ENCODE measurements at places on chromosomes 5 and 9.

- no peak for DNase-seq
These were observed 350.8 kb downstream of the ENC1 start for GRCh38 chr5:74289691-74290090.

GRCh38 chr5:141477815-141478214 is 2.0 kb downstream of the PCDHGC3 start:
- no peak for DNase-seq

- no peak for DNase-seq
These were observed 12.8 kb upstream of the RPS23 start for GRCh38 chr5:82290908-82291307.

DNA sequence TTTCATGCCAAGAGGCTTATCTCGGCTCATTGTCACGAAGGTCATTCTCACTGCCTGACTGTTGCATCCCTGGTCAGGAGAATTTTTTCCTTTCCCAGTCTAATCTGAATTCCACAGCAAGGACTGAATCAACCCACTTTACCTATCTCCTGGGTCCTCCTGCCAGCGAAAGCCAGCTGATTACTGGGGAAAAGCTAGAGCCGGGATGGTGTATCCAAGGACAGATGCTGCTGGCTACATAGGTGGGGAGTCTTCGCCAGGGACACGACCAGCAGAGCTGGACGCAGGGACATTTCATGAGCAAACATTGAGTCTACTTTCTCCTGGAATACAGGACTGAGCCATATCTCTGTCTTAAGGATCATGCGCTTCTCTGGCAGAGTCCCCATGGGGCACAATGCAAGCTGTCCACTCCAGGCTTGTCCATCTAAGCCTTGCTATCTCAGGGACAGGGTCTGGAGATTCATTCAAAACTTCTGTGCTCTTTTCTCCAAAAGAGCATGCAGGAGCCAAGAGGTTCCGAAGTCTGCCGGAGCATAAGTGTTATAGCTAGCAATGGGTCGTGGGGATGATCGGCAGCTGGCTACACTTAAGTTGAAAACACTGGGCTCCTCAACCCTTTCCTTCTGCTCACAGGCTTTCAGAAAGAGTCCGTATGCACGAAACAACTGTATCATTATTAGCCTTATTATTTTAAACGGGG is 6.5 kb upstream of the HAND1 start:
- DNase-seq, result no peak

DNA sequence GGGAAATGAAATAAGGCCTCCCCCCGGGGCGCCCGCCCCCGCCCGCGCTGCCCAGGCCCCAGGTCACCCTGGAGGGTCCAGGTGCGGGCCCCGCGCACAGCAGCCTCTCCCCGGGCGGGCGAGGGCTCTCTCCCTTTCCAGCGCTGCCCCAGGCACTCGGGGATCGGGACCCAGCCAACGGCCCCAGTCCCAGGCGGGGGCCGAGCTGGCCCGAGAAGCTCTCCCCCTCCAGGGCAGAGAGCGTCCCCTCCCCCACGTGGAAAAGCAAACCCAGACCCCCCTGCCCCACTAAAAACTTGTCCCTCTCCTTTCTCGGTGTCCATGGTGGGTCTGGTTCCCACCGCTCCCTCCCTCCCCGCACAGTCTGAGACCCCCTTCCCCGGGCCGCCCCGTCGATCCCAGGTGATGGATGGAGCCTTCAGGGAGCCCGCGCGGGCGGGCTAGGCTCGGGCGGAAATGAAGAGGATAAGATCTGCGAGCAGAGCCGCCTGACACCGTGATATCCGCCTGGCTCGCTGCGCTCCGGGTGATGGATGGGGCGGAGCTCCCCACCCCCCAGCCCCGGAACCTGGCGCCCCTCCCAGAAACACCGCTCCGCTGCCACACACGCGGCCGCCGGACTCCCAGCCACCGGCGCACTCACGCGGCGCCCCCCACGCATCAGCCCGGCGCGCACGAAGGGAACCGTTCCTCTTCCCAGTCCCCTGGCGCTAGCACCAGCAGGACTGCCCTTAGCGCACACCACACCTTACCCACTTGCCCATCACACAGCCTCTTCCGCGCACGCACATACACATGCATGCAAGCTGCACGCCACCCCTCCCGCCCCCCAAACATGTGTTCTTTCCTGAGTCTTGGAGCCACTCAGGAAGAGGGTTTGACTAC is 81.7 kb upstream of the ZBTB43 start:
- no peak for DNase-seq

GRCh38 chr9:114169952-114170770 is 14.8 kb downstream of the COL27A1 start:
- DNase-seq, result no peak

- DNase-seq, result no peak
These were observed 411.1 kb upstream of the MPDZ start for GRCh38 chr9:13690595-13690994.

DNA sequence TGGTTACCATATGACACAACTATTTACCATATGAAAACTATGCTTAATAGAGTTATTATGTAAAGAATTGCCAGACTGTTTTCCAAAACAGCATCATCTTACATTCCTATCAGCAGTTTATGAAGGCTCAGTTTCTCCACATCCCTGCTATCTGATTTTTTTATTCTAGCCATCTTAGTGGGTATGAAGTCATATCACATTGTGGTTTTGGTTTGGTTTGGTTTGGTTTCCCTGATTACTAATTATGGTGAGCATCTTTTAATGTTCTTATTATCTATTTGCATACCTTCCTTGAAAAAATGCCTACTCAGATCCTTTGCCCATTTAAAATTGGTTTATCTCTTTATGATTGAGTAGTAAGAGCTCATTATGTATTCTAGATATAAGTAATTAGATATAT is 199.4 kb upstream of the NFIL3 start:
- no peak for DNase-seq

DNA sequence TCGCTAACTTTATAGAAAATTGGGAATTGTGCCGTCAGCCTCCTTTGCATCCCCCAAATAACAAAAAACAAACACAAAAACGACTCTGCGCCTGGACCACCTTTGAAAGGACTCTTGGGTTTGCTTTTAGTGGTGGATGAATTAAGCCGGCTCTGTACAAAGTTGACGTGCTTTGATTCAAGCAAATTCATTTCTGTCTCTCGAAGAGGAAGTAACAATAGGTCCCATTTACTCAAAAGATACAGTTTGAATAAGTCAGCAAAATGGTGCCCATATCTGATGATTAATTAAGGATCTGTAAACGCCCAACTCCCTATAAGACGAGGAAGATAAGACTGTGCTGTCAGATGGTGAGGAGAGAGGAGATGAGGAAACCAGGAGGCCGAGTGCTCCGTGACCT is 67.8 kb downstream of the AK8 start:
- no peak for DNase-seq

- peak; percentile 77 for DNase-seq
These were observed 338.7 kb downstream of the NPR3 start for GRCh38 chr5:33049842-33050241.

DNA sequence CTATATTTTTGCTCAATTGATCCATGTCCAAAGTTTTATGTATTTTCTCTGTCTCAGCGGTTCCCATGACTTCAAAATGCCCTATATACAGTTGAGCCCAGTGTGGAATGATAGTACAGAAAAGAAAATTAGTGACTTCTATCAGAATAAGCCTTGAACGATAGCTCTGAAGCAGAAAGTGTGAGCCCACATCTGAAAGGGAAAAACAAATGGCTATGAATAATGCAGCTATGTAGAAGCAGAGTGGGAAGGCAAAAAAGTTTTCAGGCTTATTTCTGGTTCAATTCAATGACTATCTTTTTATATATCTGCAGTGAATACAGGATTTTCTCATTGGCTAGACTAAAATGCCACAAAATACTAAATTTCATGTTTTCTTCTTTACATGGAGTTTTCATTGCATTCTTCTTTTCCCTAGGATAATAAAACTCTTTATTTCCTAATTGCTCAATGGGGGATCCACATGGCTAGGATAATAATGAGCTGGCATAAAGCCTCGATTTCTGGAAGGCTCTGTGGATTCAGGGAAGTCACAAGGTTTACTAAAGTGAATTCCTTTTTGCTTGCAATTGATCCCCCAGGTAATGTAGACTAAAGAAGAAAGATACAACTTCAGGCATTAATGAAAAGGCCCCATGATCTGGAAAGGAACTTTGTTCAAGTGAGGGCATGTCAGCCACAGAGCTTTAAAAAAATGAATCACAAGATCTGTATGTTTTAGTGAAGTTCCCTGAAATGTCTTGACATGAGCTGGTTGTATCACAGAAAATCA is 377.0 kb upstream of the RIOK2 start:
- no peak for DNase-seq

GRCh38 chr9:128249908-128250838 is 25.6 kb downstream of the GOLGA2 start:
- no peak for DNase-seq

DNA sequence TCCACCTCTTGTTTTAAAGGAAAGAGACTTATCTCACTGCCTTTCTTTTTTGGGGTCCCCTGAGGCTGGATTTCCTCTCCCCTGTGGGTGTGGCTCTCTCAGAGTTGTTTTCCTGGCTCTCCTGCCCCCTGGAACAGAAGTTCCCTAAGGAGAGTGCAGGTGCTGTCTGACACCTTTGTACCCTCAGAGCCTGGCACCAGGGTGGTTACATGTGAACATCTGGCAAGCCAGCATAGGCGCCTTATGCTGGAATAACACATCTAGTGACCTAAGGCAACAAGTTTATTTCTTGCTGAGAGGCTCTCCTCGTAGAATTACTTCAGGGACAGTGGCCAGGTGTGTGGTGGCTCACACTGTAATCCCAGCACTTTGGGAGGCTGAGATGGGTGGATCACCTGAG is 172.9 kb upstream of the PTCH1 start:
- DNase-seq, result no peak

DNA sequence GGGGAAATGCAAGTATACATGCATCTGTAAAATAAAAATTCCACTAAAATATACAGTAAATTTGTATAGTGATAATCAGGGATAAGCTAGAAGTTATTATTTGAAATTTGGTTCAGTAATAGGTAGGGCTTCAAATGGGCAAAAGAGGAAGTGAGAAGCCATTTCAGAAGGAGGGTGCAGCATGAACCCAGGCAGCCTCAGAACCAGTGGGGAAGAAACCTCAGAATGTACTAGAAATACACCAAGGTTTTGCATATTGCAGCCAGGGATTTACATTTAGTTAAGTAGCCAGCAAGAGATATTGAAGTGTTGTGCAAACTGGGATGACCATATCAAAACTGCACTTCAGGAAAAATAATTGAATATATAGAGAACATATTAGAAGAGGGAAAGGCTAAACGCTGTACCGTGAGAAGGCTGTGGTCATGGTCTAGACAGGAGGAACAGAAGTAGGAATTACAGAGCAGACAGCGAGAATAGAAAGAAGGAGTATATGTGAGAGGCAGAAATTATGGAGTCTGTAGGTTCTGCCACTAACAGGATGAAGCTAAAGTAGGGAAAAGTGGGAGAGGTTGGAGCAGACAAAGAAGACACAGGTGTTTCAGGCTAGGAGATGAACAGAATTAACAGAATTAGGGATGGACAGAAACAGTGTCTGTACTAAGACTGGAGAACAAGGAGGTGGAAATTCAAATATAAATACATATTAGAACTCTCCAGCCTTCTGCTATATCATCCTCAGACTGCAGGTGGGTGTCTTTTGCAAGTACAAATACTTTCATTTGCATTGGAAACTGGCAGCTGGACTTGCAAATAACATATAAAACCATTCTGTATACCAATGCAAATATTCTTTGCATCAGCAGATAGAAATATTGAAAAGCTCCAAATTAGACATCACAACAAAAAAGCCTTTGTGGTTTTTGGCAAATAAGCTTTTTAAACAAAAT is 335.6 kb downstream of the ZNF608 start:
- DNase-seq, result no peak

DNA sequence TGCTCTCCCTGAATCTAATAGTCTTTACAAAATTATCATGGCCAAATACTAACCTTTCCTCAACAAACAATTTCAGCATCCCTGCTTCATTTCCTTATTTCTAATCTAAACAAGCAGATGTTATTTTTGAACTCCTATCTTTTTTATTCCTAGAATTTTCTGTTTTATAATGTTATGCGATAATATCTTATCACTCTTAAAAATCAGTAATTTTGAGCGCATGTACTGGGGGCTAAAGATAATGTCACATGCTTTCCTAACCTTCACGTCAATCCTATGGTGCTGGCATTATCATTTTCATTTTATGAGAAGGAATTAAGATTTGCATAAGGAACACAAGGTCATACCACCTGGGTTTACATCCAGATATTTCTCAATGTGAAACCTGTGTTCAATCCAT is 648.0 kb downstream of the BRINP1 start:
- DNase-seq, result no peak

DNA sequence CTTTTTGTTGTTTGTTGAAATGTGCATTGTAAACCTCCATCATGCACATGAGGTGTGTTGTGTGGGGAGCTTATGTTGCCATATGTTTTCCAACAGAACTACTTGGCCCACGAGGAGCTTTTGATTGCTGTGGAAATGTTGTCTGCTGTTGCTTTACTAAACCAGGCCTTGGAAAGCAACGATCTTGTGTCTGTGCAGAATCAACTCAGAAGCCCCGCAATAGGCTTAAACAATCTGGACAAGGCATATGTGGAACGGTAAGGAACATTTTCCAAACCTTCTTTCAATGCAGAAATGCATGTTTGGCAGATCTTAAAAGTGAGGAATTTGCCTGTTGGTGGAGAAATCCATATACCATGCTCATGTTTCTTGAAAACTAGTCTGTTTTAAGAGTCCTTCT is 22.5 kb downstream of the F2RL2 start:
- DNase-seq, result no peak

- DNase-seq, result no peak
These were observed 26.4 kb downstream of the LPCAT1 start for GRCh38 chr5:1497242-1497777.

GRCh38 chr5:78506261-78507024 is 142.1 kb downstream of the LHFPL2 start:
- no peak for DNase-seq
